ENCODE measurements at places on chromosomes 13 and 19. TPM values are rescaled to one million over a fixed set of nuclear protein-coding genes. Genes with fewer than 3 reads are reported as not detected.

CCNA1 gene
- total RNA-seq: 1.2 TPM

RDH8 gene
- total RNA-seq: not detected

RSPH6A gene
- 0.14 TPM for total RNA-seq

METTL21C gene
- not detected for total RNA-seq

PLEKHF1 gene
- 7.3 TPM for total RNA-seq

SIGLEC14 gene
- total RNA-seq: not detected

PODNL1 gene
- 4.8 TPM for total RNA-seq

KCNJ14 gene
- 0.59 TPM for total RNA-seq

COL5A3 gene
- 1.1 TPM for total RNA-seq

GNA15 gene
- under 0.01 TPM for total RNA-seq

LMTK3 gene
- 2.1 TPM for total RNA-seq

ZNF611 gene
- total RNA-seq: 14.6 TPM

MUC16 gene
- total RNA-seq: not detected

ADAMTSL5 gene
- 5.0 TPM for total RNA-seq

ZNF560 gene
- 5.8 TPM for total RNA-seq

ZNF8 gene
- 4.2 TPM for total RNA-seq

FPR3 gene
- total RNA-seq: 0.88 TPM

ZNF578 gene
- 9.5 TPM for total RNA-seq

RUVBL2 gene
- total RNA-seq: 217 TPM

SGCG gene
- total RNA-seq: 5.2 TPM

RASA3 gene
- 55.3 TPM for total RNA-seq

TMEM221 gene
- not detected for total RNA-seq

ELSPBP1 gene
- total RNA-seq: not detected

PEX11G gene
- 1.5 TPM for total RNA-seq

ZNF575 gene
- total RNA-seq: 0.30 TPM

LAIR1 gene
- not detected for total RNA-seq

SOX1 gene
- not detected for total RNA-seq

ZNF85 gene
- 5.0 TPM for total RNA-seq

MED29 gene
- 15.1 TPM for total RNA-seq

SELENOV gene
- not detected for total RNA-seq

PSG7 gene
- not detected for total RNA-seq

NOVA2 gene
- not detected for total RNA-seq

IL12RB1 gene
- total RNA-seq: under 0.01 TPM

DCLK1 gene
- total RNA-seq: 4.5 TPM

IGFL1 gene
- not detected for total RNA-seq

NLRP5 gene
- total RNA-seq: not detected

SLC44A2 gene
- total RNA-seq: 42.5 TPM

CYP2A7 gene
- total RNA-seq: not detected

POU4F1 gene
- total RNA-seq: not detected

TNNI3 gene
- total RNA-seq: not detected

ZNF536 gene
- total RNA-seq: not detected

GIPR gene
- not detected for total RNA-seq

ZNF121 gene
- 55.5 TPM for total RNA-seq

PDX1 gene
- total RNA-seq: not detected

ZNF628 gene
- total RNA-seq: 3.0 TPM

ZBTB32 gene
- not detected for total RNA-seq

FGF21 gene
- total RNA-seq: not detected

ZNF709 gene
- 2.9 TPM for total RNA-seq

KCNN1 gene
- not detected for total RNA-seq

GAPDHS gene
- total RNA-seq: not detected

VSTM1 gene
- total RNA-seq: not detected

ZNF835 gene
- 0.09 TPM for total RNA-seq

AMER2 gene
- total RNA-seq: not detected

SIAH3 gene
- not detected for total RNA-seq

THOP1 gene
- 90.5 TPM for total RNA-seq

NAPSA gene
- total RNA-seq: 0.30 TPM

POSTN gene
- total RNA-seq: 20.1 TPM

SERPINE3 gene
- 0.05 TPM for total RNA-seq
